ENCODE measurements at places on chromosomes 7 and 10. TPM values are rescaled to one million over a fixed set of nuclear protein-coding genes. Genes with fewer than 3 reads are reported as not detected.

DNA sequence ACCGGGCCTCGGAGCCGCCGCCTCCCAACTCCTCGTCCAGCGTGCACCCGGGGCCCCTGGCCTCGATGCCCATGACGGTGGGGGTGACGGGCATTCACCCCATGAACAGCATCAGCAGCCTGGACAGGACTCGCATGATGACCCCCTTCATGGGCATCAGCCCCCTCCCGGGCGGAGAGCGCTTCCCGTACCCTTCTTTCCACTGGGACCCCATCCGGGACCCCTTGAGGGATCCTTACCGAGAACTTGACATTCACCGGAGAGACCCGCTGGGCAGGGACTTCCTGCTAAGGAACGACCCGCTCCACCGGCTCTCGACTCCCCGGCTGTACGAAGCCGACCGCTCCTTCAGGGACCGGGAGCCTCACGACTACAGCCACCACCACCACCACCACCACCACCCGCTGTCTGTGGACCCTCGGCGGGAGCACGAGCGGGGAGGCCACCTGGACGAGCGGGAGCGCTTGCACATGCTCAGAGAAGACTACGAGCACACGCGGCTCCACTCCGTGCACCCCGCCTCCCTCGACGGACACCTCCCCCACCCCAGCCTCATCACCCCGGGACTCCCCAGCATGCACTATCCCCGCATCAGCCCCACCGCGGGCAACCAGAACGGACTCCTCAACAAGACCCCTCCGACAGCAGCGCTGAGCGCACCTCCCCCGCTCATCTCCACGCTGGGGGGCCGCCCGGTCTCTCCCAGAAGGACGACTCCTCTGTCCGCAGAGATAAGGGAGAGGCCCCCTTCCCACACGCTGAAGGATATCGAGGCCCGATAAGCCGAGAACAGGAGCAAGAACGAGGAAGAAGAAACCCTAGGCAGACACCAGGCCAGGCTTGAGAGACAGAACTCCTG is 341.5 kb upstream of the GALNT17 start:
- DNase-seq: no peak

- DNase-seq: peak; percentile 45
Observed at GRCh38 chr7:64874114-64874513, 29.0 kb upstream of the ZNF273 start.

The CHRM2 gene
- 47.1 TPM for polyA plus RNA-seq

GRCh38 chr10:11538834-11539190 is 72.6 kb downstream of the USP6NL start:
- no peak for DNase-seq

The IMMP2L gene
- polyA plus RNA-seq: 6.9 TPM

GRCh38 chr10:30589441-30589840 is 40.1 kb downstream of the LYZL2 start:
- DNase-seq: no peak

GRCh38 chr10:96370584-96371157 is 11.9 kb upstream of the OPALIN start:
- peak; percentile 7 for DNase-seq

The SPDYE9 gene
- polyA plus RNA-seq: not detected

GRCh38 chr10:11227103-11227502 is 209.4 kb downstream of the CELF2 start:
- no peak for DNase-seq

GRCh38 chr10:17669185-17669872 is 25.4 kb downstream of the STAM start:
- no peak for DNase-seq

DNA sequence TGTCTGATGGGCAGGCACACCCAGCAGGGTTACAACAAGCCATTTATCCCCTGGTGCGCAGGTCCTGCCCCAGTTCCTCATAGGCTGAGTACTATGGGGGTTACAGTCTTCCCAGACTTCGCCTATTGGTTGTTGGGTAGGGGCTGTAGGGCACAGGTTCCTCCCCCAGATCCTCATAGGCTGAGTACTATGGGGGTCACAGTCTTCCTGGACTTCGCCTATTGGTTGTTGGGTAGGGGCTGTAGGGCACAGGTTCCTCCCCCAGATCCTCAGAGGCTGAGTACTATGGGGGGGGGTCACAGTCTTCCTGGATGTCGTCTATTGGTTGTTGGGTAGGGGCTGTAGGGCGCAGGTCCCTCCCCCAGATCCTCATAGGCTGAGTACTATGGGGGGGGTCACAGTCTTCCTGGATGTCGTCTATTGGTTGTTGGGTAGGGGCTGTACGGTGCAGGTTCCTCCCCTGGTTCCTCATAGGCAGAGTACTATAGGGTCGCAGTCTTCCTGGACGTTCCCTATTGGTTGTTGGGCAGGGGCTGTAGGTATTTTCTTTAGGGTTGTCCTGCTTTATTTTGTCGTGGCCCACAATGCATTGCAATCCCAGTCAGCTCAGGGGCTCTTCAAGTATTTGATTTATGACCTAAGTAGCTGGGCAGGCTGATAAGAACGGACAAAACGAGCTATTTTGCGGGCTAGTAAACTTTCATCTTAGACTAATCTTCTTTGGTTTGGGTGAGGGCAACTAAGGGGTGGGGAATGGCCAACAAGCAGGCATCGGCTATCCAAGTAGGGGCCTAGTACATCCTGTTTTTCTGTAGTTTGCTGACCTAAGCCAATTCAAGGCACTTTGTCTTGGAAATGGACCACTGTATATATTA is 3.4 kb downstream of the LRRC27 start:
- DNase-seq: no peak

GRCh38 chr7:35792472-35792871 is 8.4 kb upstream of the SEPTIN7 start:
- DNase-seq: no peak

DNA sequence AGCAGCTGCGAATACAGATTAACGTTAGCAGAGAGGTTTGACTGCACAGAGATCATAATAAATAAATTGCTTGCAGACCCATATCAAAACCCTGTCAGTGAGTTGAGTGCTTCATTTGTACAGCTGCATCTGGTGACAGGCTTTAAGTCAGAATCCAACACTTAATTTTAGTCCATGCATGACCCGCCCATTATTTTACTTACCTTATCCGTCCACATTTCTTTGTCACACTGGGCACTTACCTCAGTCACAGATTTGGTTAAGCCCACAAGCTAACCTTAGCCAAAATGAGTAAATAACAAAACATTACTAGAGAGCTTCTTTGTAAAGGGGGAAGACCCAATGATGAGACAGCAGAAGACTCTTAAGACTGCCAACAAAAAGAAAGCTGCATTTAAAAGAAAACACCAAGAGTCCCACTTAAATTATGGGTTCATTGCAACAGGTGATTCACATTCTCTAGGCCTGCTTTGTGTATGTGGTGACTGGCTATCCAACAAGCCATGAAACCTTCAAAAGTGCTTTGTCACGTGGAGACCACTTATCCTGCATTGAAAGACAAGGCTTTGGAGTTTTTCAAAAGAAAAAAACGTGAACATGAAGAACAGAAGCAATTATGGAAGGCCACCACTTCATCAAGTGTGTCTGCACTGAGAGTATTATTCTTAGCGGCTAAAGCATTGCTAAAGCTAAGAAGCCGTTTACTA is 32.2 kb downstream of the PHTF2 start:
- DNase-seq: peak; percentile 22

DNA sequence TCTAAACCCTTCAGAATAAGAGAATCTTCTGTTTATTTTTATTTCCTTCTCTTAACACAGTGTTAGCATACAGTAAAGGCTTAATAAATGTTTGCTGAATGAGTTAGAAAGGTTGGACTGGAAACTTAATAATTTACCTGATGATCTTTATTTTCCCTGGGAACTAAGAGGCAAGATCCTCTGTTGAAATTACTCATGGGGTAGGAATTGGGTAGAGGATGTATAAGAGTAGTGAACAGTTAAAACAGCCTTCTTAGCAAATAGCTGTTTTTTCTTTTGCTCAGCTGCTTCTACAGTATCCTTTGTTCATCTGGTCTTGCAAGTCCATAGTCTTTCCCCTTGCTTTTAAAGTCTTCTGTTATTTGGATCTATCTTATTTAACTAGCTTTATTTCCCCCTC is 80.0 kb downstream of the AKAP9 start:
- no peak for DNase-seq

- DNase-seq: peak; percentile 35
Observed at GRCh38 chr10:91162050-91162494, 58.4 kb upstream of the PCGF5 start.

The HGF gene
- 177 TPM for polyA plus RNA-seq

Measured in fibroblast of lung (primary cell).